ENCODE measurements at places on chromosomes 7 and 10.

- DNase-seq: no peak
Measured at GRCh38 chr7:50266635-50267386, 37.7 kb upstream of the IKZF1 start.

GRCh38 chr7:20831451-20831850 is 44.8 kb upstream of the SP8 start:
- no peak for DNase-seq

- no peak for DNase-seq
Measured at GRCh38 chr7:151704960-151705635, 171.8 kb downstream of the PRKAG2 start.

- no peak for DNase-seq
Measured at GRCh38 chr7:9711259-9711918, 1262.3 kb upstream of the PHF14 start.

DNA sequence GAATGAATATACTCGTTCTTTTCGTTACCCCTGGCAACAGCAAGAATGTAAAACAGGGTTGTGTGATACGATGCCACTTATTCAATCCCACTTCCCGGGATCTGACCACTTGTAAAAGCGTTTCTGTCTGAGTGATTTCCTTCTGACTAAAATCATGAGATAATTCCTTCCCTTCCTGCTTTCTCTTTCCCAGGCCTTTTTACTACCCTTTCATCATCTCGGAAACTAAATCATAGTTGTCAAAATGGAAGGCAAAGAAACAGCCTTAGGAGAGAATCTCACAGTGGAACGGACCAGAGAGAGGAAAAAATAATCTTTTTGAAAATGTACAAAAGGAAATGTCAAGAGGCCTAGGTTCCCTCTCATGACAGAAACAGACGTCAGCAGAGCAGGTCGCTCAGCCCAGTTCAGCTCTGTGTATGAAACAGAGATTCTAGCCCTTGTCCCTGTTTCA is 29.8 kb downstream of the DIP2C start:
- no peak for DNase-seq
